Esophagus squamous epithelium (tissue), 5 donors: ENCODE measurements at places on chromosomes 12 and 14. TPM values are rescaled to one million over a fixed set of nuclear protein-coding genes. Genes with fewer than 3 reads are reported as not detected.

The CAPZA3 gene
- not detected for total RNA-seq

The KCNK10 gene
- 4.7 TPM for total RNA-seq

The ADAM20 gene
- total RNA-seq, result 1.1 TPM

The CD163L1 gene
- 0.61 TPM for total RNA-seq

The TAS2R13 gene
- not detected for total RNA-seq

The TPH2 gene
- total RNA-seq, result not detected

The CLEC2A gene
- total RNA-seq, result not detected

The GPRC5A gene
- total RNA-seq, result 7.7 TPM

The C12orf75 gene
- total RNA-seq, result 56.3 TPM

The KRT4 gene
- total RNA-seq, result 27,876 TPM

The CLEC7A gene
- 11.3 TPM for total RNA-seq

The MEG3 gene
- total RNA-seq, result 3.0 TPM

The MANSC1 gene
- total RNA-seq, result 50.2 TPM

The IFNG-AS1 gene
- not detected for total RNA-seq

The SLC17A8 gene
- total RNA-seq, result not detected

The GRIN2B gene
- 0.13 TPM for total RNA-seq

The TAS2R20 gene
- total RNA-seq, result 1.2 TPM

The SMCO2 gene
- 1.4 TPM for total RNA-seq

The ETFBKMT gene
- 1.6 TPM for total RNA-seq

The KRT85 gene
- not detected for total RNA-seq

The KCNJ8 gene
- 6.5 TPM for total RNA-seq

The GAS2L3 gene
- total RNA-seq, result 5.5 TPM

The AVPR1A gene
- total RNA-seq, result 0.87 TPM

The ABCC9 gene
- 2.0 TPM for total RNA-seq

The AMN gene
- total RNA-seq, result 7.6 TPM

The PDE3A gene
- 5.5 TPM for total RNA-seq

The PAH gene
- not detected for total RNA-seq

The KCNH5 gene
- not detected for total RNA-seq

The RNASE7 gene
- total RNA-seq, result 1.1 TPM

The FGFR1OP2 gene
- 26.6 TPM for total RNA-seq

The SLC10A1 gene
- not detected for total RNA-seq

The PLEK2 gene
- total RNA-seq, result 7.6 TPM

The CCDC38 gene
- not detected for total RNA-seq

The CMA1 gene
- total RNA-seq, result not detected

The GPR135 gene
- 0.72 TPM for total RNA-seq

The MYBPC1 gene
- total RNA-seq, result not detected
